ENCODE measurements at places on chromosomes 1 and 21.

DNA sequence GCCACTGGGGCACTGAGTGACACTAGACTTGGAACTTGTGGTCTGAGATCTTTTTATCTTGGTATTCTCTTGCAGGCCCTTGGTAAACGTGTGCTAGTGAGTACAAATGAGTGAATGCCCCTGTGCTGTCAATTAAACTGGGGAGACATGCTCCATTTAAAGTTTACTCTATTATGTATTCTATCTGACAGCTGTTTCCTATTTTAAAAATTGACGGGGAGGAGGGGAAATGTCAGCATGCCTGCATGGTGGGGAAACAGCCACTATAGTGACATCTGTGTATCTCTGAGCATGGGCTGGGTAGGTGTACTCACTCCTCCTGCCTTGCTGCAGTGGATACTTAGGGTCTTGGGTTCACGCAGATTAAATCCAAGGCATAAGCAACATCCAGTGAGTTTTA, 59.0 kb upstream of the IKBKE start:
- DNase-seq = no peak

GRCh38 chr1:209106861-209107260, 476.7 kb upstream of the CAMK1G start:
- DNase-seq = no peak

DNA sequence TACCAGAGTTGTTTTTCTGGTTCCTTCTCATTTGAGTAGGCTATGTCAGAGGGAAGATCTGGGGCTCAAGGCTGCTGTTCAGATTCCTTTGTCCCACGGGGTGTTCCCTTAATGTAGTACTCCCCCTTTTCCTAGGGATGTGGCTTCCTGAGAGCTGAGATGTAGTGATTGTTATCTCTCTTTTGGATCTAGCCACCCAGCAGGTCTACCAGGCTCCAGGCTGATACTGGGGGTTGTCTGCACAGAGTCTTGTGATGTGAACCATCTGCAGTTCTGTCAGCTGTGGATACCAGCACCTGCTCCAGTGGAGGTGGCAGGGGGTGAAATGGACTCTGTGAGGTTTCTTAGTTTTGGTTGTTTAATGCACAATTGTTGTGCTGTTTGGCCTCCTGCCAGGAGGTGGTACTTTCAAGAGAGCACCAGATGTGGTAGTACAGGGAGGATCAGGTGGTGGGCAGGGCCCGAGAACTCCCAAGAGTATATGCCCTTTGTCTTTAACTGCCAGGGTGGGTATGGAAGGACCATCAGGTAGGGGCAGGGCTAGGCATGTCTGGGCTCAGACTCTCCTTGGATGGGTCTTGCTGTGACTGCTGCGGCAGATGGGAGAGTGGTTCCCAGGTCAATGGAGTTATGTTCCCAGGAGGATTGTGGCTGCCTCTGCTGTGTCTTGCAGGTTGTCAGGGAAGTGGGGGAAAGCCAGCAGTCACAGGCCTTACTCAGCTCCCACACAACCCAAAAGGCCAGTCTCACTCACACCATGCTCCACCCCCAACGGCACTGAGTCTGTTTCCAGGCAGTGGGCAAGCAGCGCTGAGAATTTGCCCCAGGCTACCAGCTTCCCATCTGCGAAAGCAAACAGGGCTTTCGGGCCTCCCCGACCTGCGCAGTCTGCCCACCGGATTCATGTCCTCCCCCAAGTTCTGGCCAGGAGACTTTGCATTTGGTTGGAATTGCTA, 64.2 kb downstream of the SERINC2 start:
- no peak for DNase-seq

DNA sequence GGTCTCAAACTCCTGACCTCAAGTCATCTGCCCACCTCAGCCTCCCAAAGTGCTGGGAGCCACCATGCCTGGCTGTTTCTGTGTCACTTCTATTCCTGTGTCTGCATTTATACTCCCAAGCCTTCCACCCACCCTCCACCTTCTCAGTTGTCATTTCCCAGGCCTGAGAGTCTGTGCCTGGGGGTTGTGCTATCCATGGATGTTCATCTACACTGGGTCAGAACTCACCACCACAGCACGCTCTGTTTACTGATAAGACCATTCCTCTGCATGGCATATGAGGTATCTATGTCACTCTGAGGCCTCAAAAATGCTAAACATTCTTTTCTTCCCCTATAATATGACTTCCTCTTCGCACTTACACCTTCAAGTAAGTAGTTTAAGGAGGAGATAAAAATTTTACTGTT, 6.1 kb downstream of the NENF start:
- no peak for DNase-seq

DNA sequence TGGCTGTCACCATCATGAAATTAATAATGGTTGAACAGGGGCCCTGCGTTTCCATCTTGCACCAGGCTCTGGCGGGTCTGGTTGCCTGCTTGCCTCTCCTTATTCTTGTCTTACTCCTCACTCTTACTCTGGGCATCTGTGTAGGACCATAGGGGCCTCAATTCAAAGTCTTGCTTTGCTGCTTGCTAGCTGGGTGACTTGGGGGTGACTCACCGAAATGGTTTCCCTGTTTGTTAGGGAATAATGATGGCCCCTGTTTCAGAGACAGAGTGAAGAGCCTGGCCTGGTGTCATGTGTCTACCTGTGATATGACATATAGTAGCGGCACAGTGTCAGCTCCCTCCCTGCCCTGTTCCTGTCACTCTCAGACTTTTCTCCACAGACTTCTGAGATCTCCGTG, 24.6 kb downstream of the KCNC4 start:
- DNase-seq = no peak

DNA sequence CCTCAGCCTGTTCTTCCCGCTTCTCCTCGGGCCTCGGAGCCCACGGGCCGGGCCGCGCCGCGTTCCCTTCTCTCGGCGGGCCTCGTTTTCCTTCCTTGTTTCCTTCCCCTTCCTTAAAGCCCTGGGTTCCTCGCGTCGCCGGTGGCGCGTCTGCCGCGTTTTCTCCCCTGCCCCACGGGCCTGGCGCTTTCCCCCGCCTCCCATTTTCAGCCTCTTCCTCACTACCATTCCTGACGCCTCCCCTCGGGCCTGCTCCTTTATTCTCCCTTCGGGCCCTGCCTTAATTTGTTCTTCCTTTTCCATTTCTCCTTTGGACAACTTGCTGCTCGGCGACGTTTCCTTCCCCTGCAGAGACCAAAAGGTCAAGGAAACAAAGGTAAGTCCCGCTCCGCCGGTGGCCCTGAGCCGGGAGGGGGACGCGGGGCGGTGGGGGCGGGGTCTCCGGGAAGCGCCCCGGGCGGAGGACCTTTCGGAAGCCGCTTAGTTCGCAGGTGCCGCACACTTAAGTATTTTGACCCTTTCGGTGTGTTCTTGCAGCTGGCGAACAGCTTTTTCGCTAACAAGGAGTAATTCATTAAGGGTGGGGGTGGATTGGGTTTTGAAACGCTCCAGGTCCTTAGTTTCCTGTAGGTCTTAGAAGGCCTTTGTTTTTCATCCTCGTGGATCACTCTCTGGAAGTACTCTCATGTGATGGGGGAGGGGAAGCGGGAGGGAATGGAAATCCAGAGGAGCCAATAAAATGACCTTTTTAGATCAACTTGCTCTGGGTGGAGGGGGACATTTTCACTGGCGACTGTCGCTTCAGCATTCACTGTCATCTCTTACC, 780 bp downstream of the YTHDF2 start:
- peak; percentile 68 for DNase-seq

DNA sequence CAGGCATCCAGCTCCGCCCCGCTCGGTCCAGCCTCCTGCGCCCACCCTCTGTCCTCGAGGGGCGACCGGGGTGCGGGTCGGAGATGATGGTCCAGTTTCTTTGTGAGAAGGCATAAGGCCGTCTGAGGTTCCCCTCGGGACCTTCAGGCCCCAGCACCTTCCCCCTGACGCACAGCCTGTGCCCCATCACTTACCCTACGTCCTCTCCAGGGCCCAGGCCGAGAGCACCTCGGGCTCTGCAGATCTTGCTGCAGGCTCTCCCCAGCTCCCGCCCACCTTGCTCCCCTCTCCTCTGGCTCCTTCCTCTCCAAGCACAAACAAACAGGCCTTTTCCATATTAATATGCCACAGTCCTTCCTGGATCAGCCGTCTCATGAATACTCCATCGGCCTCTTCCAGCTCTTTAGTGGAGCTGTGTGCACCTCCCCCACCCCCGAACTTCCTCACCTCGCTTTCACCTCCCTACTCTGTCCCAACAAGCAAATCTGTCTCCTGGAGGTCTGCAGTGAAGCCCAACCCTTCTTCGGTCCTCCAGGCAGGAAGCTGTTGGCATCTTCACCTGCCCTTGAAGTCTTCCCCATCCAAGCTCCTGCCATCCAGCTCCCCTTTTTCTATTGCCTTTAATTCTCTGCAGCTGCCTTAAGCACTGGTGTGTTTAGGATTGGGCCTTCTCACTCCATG, 448 bp upstream of the COL9A2 start:
- no peak for DNase-seq

- DNase-seq = no peak
Observed at GRCh38 chr1:231418101-231418740, 3.9 kb downstream of the EGLN1 start.

Measured in activated CD4-positive, alpha-beta T cell treated with anti-CD3 and anti-CD28 coated beads for 36 hours (primary cell).